ENCODE measurements at places on chromosomes 7 and 10.

DNA sequence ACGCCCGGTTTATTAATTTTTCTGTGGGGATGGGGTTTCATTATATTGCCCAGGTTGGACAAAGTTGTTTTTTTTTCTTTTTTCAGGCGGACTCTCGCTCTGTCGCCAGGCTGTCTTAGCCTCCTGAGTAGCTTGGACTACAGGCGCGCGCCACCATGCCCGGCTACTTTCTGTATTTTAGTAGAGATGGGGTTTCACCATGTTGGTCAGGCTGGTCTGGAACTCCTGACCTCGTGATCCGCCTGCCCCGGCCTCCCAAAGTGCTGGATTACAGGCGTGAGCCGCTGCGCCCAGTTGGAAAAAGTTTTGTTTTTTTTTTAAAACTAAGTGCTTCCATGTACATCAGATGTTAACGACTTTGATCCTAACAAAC is 542 bp upstream of the ZNF394 start:
- no peak for DNase-seq

- no peak for DNase-seq
These were observed 305.9 kb upstream of the MGMT start for GRCh38 chr10:129161150-129161549.

- no peak for DNase-seq
These were observed 1.7 kb upstream of the IGFBP3 start for GRCh38 chr7:45922810-45923209.

GRCh38 chr7:94417901-94418300 is 23.2 kb downstream of the COL1A2 start:
- DNase-seq = no peak

GRCh38 chr10:55233090-55233489 is 432.1 kb upstream of the PCDH15 start:
- no peak for DNase-seq

DNA sequence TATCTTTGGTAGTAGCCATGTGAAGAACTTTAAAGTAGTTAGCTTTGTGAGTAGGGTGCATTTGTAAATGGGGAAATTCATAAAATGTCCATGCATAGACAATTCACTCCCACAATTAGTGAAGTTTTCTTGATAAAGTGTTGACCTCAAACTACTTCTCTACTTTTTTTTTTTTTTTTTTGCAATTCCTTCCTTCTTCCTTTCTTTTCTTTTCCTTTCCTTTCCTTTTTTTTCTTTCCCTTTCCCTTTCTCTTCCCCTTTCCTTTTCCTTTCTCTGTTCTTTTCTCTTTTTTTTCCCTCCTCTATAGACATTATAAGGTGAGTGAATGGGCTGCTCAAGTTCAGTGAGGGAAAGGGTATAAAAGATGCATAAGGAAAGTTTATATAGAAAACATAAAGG is 184.2 kb downstream of the PTEN start:
- DNase-seq = no peak

DNA sequence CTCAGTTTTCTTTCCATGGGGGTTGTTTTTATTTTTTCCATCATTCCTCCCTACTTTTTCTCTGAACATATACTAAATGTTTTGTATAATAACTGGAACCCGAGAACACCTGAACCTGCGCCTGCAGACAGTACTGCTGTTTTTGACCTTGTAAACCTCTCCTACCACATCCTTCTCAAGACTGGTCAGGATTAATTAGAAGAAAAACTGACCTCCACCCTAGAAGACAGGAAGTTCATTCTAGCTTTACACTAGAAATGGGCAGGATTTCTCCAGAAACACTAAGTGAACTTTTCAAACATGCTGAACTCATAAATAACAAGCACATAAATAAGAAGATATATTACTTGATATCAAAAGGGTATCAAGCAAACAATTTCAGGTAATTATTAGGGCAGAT is 751 bp upstream of the HYCC1 start:
- no peak for DNase-seq

DNA sequence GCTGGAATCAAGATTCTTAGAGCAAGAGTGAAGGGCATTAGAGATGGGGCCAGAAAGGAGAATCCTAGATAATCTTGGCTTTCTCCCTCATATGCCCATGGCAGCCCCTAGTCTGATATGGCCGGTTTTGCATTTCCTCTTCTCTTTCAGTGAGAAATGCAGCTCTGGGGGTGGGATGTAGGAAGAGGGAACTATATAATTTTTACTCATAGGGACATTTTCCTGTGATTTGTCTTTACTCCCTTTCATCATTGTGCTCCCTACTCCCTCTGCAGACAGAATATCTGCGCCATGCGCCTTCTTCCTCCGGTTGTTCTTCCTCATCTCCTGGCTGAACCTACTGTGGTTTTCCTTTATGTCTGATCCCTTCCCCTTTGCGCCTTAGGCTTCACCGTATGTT is 16.8 kb upstream of the CHCHD1 start:
- DNase-seq = no peak

GRCh38 chr7:44348300-44348699 is 22.9 kb upstream of the CAMK2B start:
- DNase-seq = no peak

GRCh38 chr7:116692401-116693308 is 20.7 kb downstream of the MET start:
- DNase-seq = no peak

DNA sequence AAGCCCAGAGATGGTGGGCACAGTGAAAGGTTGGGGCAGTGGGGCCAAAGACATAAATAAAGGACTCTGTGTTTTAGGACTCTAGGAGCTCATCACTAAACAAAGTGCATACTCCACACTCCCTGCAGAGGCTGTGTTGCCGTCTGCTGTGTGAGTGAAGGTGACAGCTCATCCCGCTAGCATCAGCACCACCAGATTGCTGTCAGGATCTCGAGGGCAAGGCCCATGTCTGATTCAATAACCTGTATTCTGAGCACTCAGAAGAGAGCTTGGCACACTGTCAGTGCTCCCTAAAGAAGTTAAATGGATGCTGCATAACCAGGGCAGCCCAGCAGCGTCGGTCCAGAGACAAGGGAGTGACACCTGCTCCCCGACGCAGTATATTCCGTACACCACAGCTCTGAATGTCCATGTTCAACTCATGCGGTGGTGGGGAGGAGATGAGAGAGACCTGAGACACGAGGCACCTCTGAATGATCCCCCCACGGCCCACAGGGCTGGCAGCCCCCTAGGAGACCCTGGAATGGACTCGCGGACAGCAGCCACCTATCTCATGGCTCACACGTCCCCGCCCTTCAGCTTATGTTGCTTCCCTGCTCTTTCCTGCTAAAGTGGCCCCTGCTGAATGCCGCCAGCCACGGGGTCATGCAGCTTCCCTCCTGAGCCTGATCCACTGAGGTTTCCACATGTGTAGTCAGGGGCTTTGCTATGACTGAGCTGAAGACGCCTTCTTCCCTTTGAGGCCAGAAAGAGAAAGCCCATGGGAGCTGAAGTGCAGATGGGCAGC is 132.7 kb upstream of the KCNMA1 start:
- no peak for DNase-seq

GRCh38 chr10:110867807-110868465 is 3.8 kb upstream of the PDCD4 start:
- DNase-seq = no peak

DNA sequence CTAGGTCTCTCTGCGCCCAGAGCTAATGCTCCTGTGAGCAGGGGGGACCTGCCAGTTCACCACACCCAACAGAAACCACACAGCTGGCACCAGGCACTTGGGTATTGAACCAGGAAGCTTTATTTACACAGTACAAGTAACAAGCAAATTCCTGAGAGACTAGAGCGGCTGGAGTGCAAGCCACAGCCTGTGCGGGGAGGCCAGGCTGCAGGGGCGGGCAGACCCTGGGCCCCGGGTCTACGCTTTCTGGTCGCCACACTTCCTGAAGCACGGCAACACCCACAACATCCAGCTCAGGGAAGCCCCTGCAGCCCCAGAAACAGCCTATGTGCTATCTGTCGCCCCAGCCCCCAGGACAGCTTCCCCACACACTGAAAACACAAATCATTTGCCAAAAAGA is 125.0 kb downstream of the FAM53B start:
- no peak for DNase-seq

DNA sequence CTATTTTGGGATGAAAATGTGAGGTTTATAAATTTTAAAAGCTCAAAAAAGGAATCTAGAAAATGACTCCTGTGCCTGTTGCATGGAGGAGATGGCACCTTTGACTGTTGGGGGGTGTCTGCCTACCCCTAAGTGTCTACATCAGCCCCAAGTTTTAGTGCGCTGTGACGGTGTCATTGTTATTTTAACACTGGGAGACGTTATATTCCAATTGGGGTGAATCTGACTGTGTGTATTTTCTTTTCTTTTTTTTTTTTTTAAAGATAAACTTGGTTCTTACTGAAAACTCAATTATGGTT is 517 bp downstream of the SRGN start:
- no peak for DNase-seq

GRCh38 chr7:38318241-38318640 is 44.8 kb upstream of the TARP start:
- no peak for DNase-seq

DNA sequence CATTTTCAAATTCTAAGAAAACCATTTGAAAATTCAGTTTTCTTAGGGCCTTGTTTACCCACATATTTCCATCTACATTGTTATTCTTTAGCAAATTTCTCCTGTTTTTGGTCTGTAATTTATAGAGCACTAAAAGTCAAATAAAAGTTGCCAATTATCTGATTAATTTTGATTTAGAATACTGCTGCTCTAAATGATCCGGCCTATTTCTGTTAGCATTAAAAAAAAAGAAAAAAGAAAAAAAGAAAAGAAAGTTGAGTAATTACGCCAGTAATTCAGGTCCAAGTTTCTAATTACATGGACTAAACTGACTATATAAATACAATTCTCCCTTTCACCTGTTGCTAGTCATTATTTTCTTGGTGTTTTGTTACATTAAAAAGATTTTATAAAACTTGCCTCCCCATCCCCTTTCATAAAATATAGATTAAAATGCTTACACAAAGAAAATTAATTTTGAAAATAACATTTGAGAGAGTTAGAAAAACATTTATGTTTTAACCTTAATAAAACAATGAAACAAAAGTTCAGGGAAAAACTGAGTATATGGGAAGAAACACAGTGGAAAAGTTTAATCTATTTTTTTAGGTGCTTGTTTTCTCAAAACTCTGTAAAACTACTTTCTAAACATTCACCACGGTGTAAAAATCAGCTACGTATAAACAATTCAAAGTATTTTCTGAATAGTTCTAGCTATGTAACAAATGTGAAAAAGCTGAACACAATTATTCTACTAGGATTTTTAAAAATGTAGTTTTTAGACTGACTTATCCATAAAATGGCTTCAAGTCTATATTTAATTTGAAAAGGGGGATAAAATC is 6.8 kb upstream of the COMMD3 start:
- no peak for DNase-seq

DNA sequence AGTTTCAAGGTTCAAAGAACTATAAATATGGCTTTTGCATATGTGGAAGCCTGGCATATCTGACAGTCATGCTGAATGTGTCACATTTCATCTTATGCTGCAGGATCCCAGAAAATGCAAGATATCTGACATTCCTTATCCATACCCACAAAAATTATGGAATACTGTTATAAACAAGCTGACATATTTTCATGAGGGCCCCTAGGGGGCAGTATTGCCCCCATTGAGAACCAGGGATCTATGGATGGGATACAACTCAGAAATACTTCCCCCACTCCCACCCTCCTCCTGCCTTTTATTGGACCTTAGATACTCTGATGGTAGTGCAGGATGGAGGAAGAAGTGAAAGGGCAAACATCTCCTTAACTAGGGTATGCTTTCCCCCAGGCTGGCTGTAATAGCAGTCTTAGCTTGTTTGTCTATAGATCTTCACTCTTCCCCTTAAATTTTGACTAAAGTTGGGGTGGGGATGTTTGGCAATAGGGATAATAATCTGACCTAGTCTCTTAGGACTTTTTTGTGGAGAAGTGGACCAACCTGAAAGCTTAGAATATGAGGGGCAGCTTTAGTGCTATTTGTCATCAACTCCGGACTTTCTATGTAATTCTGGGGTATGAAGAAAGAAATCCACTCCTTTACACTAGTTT is 3.5 kb upstream of the GNGT1 start:
- DNase-seq = no peak

- no peak for DNase-seq
These were observed 145.2 kb upstream of the PFKP start for GRCh38 chr10:2921956-2922680.

- no peak for DNase-seq
These were observed 72.5 kb downstream of the CXCL12 start for GRCh38 chr10:44312401-44312800.

DNA sequence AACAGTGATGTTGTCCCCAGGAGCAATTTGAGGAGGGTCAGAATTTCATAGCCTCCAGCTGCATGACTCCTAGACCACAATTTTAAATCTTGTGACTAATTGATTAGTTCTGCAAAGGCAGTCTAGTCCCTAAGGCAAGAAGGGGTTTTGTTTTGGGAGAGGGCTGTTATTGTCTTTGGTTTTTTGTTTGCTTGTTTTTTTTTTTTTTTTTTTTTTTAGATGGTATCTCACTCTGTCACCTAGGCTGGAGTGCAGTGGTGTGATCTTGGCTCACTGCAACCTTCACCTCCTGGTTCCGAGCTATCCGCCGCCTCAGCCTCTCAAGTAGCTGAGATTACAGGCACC is 117.0 kb downstream of the MARCHF5 start:
- DNase-seq = no peak

- DNase-seq = no peak
These were observed 37.8 kb upstream of the SHH start for GRCh38 chr7:155850001-155850436.

GRCh38 chr7:80679921-80680907 is 41.8 kb downstream of the CD36 start:
- DNase-seq = no peak

DNA sequence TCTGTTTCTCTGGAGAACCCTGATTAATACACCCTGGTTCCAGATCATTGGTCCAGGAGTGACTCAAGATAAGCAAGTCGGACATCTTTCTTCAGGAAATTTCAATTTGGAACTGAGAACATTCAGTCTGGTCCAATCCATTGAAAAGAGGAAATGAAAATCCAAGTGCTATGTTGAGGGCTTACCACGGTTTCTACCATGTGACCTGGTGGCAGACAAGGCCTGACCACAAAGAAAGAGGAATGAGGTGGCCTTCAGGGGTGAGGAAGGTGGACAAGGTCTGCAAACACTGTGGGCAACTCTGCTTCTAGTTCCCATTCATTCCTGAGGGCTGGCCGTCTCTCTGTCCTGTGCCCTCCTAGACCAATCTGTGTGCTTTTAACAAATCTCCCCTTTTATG is 149.2 kb upstream of the GHITM start:
- DNase-seq = no peak

Measured in central memory CD8-positive, alpha-beta T cell (primary cell).